GM20000 (cell line): ENCODE measurements at places on chromosomes 4 and X.

GRCh38 chr4:138224614-138225013 lies 17.5 kb downstream of the SLC7A11 start:
- DNase-seq = no peak

DNA sequence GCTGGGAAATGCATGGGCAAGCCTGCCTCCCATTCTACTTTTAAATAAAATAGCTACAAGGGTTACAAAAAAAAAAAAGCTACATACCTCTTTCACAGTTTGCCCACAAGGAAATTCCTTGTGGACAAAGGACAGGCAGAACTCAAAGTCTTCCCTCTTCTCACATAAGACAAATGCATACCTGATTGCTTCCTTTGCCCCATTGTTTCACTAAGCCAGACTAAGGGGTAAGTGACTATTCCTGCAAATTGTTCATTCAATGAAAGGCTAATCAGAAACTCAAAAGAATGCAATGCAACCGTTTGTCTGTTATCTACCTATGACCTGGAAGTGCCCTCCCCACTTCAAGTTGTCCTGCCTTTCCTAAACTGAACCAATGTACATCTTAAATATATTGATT lies 780.6 kb downstream of the FAM133A start:
- DNase-seq = no peak

- DNase-seq = no peak
These were observed 109.5 kb downstream of the TAB3 start for GRCh38 chrX:30779453-30780030.

- DNase-seq = no peak
These were observed 38.1 kb upstream of the CLDN24 start for GRCh38 chr4:183360161-183360919.

DNA sequence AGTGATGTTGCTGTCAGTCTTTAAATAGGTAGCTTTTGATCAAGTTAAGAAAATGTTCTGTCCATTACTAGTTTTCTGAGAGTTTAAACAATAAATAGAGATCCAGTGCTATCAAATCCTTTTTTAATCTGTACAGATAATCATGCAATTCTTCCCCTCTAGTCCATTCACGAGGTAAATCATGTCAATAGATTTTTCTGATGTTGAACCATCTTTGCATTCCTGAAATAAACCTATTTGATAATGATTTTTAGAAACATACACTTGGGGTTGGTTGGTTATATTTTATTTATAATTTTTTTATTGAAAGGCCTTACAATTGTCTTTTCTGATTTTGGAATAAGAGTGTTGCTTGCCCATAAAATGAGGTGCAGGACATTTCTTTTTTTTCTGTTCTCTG lies 95.0 kb downstream of the FAM53A start:
- no peak for DNase-seq

GRCh38 chr4:138894709-138895108 lies 120.9 kb upstream of the NOCT start:
- DNase-seq = no peak

GRCh38 chr4:89765966-89766365 lies 71.0 kb downstream of the SNCA start:
- DNase-seq = no peak

- no peak for DNase-seq
These were observed 9.5 kb downstream of the ASB5 start for GRCh38 chr4:176259330-176260090.

- no peak for DNase-seq
These were observed 115.1 kb downstream of the RBM47 start for GRCh38 chr4:40514497-40514951.

GRCh38 chr4:101370663-101371210 lies 23.4 kb upstream of the PPP3CA start:
- DNase-seq = no peak

GRCh38 chr4:99868126-99868596 lies 26.1 kb downstream of the LAMTOR3 start:
- no peak for DNase-seq

DNA sequence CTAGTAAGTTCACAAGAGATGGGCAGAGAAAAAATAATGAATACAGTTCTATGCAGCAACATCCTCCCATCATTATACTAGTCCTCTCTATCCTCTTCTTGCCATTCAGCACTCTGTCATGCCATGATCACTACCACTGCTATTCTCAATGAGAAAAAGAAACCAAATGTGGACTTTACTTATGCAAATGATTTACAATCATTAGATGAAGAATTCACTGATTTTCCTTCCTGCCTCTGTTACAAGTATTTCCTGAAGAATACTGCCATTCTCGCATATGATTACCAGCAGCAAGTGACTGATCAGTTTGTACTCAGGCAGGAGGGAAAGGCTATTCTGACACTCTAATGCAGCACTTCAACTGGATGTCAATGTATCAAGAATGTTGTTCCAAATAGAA lies 50.3 kb downstream of the WDFY3 start:
- no peak for DNase-seq

- no peak for DNase-seq
These were observed 764 bp downstream of the TRAPPC11 start for GRCh38 chr4:183659872-183660242.

GRCh38 chr4:3715061-3715854 lies 50.9 kb upstream of the ADRA2C start:
- no peak for DNase-seq

DNA sequence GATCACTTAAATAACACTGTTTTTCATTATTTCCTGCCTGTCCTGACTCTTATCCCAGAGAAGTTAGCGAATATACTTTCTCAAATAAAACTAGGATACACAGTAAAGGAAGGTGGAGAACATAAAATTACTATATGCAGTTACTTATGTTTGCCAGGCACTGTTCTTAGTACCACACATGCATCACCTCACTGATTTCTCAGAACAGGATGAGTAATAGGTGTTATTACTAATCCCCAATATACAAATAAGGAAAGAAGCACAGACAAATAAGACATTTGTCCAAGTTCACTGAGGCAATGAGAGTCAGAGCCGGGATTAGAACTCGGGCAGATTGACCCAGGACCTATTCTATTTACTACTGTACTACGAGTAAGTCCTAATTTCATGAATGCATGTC lies 91.7 kb downstream of the CORIN start:
- DNase-seq = no peak

- DNase-seq = no peak
These were observed 822.4 kb downstream of the PCDH18 start for GRCh38 chr4:136709897-136710296.

- no peak for DNase-seq
These were observed 42.9 kb downstream of the ACSL1 start for GRCh38 chr4:184782731-184783373.

DNA sequence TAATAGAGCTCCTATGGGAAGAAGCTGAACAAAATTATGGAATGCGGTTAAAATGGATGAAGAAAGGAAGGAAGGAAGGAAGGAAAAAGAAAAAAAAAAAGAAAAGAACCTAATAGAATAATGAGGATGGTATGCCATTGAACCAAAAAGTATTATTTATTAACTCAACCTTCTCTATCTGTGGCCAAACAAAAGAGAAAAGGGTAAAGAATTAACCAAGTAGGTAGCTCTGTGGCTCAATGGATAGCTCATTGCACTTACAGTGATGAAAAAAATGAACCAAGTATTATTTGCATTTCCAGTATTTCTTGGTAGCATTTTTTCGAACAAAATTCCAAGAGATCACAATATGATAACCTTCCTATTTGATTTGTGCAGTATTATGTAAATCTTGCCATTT lies 56.9 kb upstream of the SLC39A8 start:
- DNase-seq = no peak

- DNase-seq = peak; percentile 62
These were observed 1.7 kb downstream of the NSD2 start for GRCh38 chr4:1872870-1873269.

DNA sequence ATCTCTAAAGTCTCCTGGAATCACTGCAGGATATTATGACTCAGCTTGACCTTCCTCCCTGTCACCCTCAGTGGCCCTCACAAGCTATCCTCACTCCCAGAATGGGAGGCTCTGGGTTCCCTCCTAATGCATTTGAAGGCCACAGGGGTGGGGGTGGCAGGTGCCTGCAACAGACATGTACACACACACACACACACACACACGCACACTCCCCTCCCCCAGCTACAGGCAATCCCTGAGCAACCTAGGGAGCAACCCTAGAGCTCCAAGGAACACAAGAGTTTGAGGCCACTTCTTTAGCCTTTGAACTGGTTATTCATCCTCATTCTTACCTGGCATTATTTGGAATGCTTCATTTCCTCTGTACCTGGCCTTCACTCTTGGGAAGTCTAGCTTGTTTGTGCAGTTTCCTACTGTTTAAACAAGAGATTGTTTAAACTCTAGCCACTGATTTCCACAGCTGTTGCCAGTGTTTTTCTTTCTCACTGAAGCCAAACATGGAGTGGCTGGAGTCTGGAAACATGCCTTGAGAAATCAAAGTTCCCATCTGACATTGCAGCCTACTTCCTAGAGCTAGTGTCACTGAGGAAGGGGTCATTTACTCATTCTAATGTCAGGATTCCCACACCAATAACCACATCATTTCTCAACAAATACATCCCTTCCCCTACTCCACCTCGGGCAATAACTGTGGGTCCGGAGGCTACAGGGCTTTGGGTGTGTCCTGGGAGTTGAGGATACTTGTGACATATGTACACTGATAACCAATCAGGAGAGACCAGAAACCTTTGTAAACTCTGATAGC lies 37.7 kb downstream of the MAOA start:
- DNase-seq = no peak

GRCh38 chr4:139798456-139798855 lies 132.8 kb downstream of the MGST2 start:
- no peak for DNase-seq

DNA sequence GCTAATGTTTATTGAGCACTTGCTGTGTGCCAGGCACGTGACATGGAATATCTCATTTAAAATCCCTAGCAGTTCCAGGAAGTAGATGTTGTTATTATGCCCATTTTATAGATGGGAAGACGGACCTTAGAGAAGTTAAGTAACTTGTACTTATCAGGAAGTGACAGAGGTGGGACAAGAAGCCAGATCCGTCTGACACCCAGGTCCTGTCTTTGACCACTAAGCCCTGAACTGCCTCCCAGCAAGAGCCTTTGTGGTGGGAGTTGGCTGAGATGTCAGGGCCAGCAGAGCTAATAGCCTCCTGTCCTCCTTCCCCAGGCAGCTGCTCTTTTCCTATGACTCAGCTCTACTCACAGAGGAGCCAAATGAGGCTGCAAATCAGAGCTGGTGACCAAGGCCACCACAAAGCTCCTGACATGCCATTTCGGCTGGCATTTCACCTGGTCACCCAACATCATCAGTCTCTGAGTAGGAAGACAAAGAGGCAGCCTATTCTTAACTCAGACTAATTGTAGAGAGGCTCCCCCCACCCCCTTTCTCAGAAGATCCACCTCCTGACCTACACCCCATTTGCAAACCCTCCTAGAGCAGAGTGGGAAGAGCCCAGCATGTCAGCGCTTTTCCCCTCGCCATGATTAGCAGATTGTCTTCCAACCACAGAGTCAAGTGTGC lies 175.1 kb upstream of the KIT start:
- DNase-seq = no peak

- DNase-seq = no peak
These were observed 225.0 kb upstream of the PUDP start for GRCh38 chrX:7372825-7373525.

- DNase-seq = no peak
These were observed 29.0 kb upstream of the SLC2A9 start for GRCh38 chr4:10050261-10050661.

DNA sequence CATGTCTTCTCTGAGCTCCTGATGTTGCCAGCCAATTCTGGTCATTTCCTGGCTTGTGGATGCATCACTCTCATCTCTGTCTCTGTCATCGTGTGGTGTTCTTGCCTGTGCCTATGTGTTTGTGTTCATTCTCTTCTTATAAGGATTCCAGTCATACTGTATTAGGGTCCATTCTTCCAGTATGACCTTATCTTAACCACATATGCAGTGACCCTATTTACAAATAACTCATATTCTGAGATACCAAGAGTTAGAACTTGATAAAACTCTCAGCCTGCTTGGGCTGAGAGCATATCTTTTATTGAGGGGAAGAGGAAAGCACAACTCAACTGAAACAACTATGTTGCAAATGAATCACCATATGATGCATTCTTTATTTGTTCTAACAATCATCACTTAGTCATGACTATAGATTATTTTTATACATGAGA lies 189.0 kb upstream of the ANXA10 start:
- no peak for DNase-seq

DNA sequence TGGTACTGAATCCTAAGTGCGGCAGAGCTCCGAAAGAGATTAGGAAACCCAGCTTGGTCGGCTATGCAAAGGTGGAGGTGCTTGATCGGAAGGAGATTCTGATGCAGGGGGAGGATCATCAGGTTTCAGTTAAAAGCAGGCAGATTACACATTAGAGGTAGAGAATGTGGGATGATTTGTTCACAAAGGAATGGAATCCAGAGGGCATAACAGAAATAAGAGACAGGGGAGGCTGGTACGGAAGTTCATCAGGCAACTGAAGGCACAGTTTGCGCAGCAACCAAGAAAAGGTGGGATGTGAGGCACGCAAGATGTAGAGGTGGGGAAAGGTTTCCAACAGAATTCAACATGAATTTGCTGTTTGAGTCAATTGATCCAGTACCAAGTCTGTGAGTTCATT lies 424 bp upstream of the ZNF330 start:
- DNase-seq = no peak

- DNase-seq = no peak
These were observed 124.9 kb upstream of the GUCY1A1 start for GRCh38 chr4:155541716-155542115.

GRCh38 chr4:70589785-70590184 lies 2.3 kb upstream of the AMBN start:
- peak; percentile 39 for DNase-seq

GRCh38 chr4:152045807-152046571 lies 285.2 kb upstream of the GATB start:
- DNase-seq = peak; percentile 67

- DNase-seq = no peak
These were observed 61.1 kb upstream of the ARSJ start for GRCh38 chr4:114040319-114041116.

DNA sequence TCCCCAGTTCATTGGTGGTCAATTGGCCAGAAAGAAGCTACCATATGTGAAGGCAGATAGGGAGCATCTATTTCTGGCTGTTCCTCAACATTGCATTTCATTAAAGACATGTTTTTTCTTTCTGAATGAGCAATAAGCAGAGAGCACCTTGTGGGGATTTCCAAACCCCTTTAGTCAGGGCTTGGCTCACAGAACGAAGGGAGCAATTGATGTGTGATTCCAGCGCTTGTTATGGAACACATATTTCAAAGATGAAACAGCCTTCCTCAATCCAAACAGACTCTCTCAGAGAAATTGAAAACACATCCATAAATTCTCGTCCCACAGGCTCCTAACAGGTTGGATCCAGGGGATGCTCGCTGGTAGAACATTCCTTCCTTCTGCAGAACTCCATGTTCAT lies 84.1 kb downstream of the CLCN4 start:
- DNase-seq = peak; percentile 5

GRCh38 chrX:101450085-101450484 lies 35.2 kb upstream of the ARMCX4 start:
- DNase-seq = no peak

GRCh38 chrX:15017491-15017890 lies 144.3 kb downstream of the MOSPD2 start:
- DNase-seq = no peak

GRCh38 chr4:113760094-113760794 lies 1.3 kb downstream of the CAMK2D start:
- no peak for DNase-seq
